ENCODE measurements at places on chromosomes 13 and 19.

DNA sequence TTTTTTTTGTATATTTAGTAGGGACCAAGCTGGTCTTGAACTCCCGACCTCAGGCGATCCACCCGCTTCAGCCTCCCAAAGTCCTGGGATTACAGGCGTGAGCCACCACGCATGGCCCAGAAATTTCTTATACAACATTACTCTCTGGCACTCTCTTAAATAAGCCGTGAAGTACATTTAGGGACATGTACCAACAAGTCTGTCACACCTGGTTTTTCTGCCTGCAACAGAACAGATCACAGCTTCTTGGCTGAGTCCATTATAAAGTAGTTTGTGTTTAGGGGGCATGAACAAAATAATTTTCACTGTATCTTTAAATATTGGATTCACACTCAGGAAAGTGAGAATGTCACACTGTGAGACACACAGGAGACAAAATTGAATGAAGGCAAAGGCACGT lies 1567.3 kb downstream of the SLITRK5 start:
- no peak for DNase-seq

GRCh38 chr19:14381689-14382474 lies 638 bp downstream of the ADGRE5 start:
- DNase-seq, result no peak

- DNase-seq, result no peak
These were observed 170.6 kb downstream of the URI1 start for GRCh38 chr19:30112666-30113065.

- DNase-seq, result no peak
These were observed 22.1 kb downstream of the TMTC4 start for GRCh38 chr13:100652510-100652909.

GRCh38 chr19:49116544-49116943 lies 2.4 kb downstream of the LIN7B start:
- no peak for DNase-seq
